Amygdala (tissue), 56 donors: ENCODE measurements at places on chromosomes 7 and 10.
A peak's percentile ranks its signal among the peaks of the same experiment; 100 is the strongest.

DNA sequence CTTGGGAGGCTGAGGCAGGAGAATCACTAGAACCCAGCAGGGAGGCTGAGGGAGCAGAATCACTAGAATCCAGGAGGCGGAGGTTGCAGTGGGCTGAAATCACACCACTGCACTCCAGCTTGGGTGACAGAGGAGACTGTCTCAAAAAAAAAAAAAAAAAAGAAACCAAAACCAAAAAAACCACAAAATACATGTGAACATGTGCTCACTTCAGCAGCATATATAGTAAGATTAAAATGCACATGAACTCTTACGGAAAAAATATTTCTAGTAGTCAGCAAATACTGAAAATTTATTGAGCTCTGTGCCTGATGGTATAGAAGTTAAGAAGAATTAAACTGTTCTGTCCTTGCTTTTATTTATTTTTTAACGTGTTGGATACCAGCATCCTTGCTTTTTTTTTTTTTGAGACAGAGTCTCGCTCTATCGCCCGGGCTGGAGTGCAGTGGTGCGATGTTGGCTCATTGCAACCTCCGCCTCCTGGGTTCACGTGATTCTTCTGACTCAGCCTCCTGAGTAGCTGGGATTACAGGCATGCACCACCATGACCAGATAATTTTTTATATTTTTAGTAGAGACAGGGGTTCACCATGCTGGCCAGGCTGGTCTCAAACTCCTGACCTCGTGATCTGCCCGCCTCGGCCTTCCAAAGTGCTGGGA lies 9.6 kb upstream of the ZNF487 start:
- DNase-seq: no peak

- no peak for DNase-seq
Observed at GRCh38 chr10:132851451-132851850, 65.5 kb upstream of the NKX6-2 start.

- no peak for DNase-seq
Observed at GRCh38 chr7:79452495-79453265, 787 bp downstream of the MAGI2 start.

DNA sequence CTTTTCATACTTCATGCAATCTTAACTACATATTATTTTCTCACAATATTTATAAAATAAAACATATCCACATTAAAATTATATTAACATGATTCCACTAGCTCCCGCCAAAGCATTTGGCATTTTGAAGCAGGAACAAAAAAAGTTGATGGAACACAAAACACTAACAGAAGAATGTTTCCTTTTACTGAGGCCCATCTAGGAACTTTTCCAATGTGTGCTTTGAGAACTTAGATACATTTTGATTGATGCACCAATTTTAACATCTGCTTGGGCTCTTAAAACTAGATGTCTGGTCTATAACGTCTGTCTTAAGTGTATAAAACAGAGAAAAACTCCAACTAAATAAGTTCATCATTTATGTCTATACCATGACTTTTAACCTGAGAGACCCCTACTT lies 1214.8 kb downstream of the SORCS1 start:
- DNase-seq: no peak

- DNase-seq: no peak
Observed at GRCh38 chr10:67837541-67838314, at the start of gene DNAJC12. DNAJC12 (minus strand) TSS chr10:67838188; CDS start chr10:67838011, 177 bp downstream.

GRCh38 chr7:66170309-66171231 lies 34.6 kb upstream of the TPST1 start:
- DNase-seq: no peak

DNA sequence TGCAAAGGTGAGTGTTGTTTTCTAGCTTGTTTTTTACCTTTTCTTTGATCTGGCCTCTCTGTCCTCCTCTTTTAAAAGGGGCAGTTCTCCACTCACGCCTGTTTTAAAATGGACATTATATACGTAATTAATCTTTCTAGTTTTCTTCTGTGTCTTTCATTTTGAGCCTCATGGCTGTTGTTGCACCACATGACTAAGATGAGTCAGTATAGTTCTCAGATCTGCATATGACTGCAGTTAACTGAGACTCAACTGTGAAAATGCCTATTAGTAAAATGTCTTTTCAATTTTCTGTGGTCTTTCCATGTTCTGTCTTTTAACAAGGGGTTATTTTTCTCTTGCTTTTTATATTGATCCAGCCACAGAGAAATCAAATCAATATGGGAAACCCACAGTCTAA lies 296.1 kb downstream of the CDK14 start:
- no peak for DNase-seq

DNA sequence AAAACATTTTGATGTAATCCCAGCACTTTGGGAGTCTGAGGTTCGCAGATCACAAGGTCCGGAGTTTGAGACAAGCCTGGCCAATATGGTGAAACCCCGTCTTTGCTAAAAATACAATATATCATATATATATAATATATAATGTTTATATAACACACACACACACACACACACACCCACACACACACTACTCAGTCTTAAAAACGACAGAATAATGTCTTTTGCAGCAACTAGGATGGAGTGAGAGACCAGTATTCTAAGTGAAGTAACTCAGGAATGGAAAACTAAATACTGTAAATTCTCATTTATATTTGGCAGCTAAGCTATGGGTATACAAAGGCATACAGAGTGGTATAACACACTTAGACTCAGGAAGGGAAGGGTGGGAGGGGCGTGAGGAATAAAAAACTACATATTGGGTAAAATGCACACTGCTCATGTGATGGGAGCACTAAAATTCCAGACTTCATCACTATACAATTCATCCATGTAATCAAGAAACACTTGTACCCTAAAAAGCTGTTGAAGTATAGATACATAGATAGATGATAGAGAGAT lies 231.2 kb upstream of the SEMA3A start:
- DNase-seq: no peak

GRCh38 chr10:62894156-62894555 lies 78.0 kb upstream of the EGR2 start:
- DNase-seq: no peak

- no peak for DNase-seq
Observed at GRCh38 chr10:4359003-4359402, 467.0 kb upstream of the AKR1E2 start.

DNA sequence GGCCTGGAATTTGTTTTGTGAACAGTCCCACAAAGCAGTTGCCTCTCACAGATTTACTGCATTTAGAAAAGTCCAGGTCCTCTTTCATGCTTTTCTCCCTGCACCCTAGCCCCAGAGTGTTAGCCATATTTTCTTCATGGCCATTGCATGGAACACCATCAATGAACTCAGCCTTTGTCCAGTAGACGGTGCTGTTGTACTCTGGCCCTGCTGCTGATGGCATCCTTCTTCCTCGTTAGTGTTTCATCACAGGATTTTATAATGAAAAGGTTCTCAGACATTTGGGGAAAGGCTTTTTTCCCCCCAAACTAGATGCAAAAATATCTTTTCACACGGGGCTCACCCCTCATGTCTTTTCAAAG lies 93.0 kb upstream of the SLC25A13 start:
- DNase-seq: no peak

GRCh38 chr10:133130602-133131001 lies 29.4 kb upstream of the KNDC1 start:
- no peak for DNase-seq

- no peak for DNase-seq
Observed at GRCh38 chr10:91462423-91462822, 52.3 kb downstream of the HECTD2 start.

DNA sequence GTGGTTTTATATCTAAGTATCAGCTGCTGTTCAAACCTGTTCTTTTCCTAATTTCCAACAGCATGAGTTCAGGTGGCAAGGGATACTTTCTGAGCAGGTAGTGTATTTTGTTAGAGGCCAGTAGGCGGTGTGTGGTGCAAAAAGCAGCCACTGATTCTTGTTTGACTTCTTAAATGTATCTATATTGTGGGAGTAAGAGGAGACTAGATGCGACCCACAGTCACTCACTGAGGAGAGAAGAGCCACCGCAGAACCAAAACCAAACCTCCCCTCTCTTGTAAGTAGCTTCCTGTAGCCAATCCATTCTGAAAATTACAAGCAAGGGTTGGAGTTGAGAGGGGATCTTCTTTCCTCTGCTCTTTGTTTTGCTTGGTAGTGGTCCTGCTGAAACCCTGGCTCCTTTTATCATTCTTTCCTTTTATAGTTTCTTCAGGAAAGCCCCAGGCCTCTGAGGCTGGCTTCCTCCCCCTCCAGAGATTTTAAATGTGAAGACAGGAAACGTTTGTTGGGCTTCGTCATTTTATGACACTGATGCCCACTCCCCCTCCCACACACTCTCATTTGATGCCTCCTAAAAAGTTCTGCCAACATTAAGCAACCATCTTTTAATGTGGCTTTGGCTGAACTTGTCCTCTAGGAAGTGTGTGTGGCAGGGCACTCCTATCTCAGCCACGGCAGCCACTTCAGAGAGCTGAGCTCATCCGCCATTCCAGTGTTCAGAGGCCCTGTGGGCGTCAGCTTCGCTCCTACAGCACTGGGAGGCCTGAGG lies 566.0 kb downstream of the SUGCT start:
- DNase-seq: no peak

- no peak for DNase-seq
Observed at GRCh38 chr10:33117816-33118215, 159.8 kb upstream of the ITGB1 start.

- DNase-seq: no peak
Observed at GRCh38 chr7:20113427-20114027, 103.7 kb downstream of the MACC1 start.

DNA sequence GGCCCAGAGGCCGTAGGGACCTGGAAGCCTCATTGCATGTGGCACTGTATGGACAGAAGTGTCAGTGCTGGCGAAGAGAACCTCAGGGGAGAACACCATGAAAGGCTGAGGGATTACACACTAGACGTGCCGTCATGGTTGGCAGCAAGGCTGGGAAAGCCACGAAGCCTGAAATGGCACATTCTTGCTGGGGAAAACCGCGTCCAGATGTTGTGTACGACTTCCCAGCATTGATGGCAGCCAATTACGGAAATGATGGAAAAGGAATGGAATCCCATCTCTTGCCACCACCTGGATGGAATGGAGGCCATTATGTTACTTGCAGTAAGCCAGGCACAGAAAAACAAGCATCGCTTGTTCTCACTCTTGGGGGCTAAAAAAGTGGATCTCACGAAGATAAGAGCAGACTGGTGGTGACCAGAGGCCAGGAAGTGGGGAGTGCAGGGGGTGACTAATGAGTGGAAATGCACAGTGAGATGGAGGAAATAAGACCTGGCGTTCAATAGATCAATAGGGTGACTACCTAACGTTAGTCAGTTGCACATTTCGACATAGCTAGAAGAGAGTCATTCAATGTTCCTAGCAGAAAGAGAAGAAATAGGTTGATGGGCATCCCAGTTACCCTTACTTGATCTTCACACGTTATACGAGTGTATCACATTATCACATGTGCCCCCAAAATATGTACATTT lies 14.6 kb upstream of the PWWP2B start:
- DNase-seq: no peak

- peak; percentile 60 for DNase-seq
Observed at GRCh38 chr7:73667344-73668102, at the start of gene VPS37D. VPS37D (plus strand) TSS chr7:73667831; CDS start chr7:73667959, 128 bp downstream.

- no peak for DNase-seq
Observed at GRCh38 chr10:133219782-133220181, 10.2 kb upstream of the UTF1 start.

DNA sequence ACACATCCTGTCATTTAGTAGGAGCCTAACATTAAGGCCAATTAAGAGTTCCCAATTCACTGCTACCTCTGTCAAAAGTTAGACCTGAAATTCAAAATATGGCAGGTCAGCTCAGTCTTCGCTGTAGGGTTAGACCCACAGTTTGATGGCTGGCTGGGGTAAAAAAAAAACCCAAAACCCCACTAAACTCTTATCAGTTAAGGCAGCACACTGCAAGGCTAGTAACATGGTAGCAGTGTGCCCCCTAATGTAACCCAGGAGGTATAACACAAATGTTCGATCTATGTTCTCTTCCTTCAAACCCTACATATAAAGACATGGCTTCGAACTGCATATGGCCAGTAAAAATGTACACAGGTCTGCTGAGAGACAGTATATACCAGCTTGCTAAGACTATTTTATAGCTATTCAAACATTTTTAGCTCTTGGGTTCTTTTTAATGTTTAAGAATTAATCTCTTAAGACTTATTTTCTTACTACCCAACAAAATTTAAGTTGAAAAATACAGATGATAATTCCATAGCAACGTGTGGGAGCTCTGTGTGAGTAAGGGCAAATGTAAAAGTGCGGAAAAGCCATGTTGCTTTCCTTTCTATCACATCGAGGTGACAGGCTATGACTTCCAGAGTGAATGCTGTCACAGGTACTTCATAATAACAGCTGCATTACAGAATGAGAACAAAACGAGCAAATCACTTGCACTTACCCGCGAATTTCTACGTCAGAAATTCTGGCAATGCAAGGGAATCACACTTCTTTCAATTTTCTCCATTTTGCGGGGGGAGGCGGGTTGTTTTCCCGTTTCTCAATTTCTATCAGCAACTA lies 168.4 kb upstream of the IMMP2L start:
- DNase-seq: no peak

GRCh38 chr10:96252730-96253129 lies 18.6 kb downstream of the BLNK start:
- no peak for DNase-seq

- no peak for DNase-seq
Observed at GRCh38 chr10:10313149-10313835, 704.4 kb upstream of the CELF2 start.
